Stimulated activated CD4-positive, alpha-beta T cell treated with anti-CD3 and anti-CD28 coated beads, Interleukin-1b, Interleukin-23, amount 100 ng/mL, for 1 hour (primary cell): ENCODE measurements at places on chromosomes 7 and 10.

GRCh38 chr10:87503886-87504285 is 807 bp upstream of the MINPP1 start:
- DNase-seq, result no peak

- no peak for DNase-seq
Measured at GRCh38 chr10:5461203-5461588, 38.2 kb downstream of the CALML5 start.

GRCh38 chr10:71156436-71156835 is 55.9 kb upstream of the UNC5B start:
- DNase-seq, result no peak

GRCh38 chr10:50395271-50395670 is 144.0 kb upstream of the ASAH2 start:
- DNase-seq, result no peak

DNA sequence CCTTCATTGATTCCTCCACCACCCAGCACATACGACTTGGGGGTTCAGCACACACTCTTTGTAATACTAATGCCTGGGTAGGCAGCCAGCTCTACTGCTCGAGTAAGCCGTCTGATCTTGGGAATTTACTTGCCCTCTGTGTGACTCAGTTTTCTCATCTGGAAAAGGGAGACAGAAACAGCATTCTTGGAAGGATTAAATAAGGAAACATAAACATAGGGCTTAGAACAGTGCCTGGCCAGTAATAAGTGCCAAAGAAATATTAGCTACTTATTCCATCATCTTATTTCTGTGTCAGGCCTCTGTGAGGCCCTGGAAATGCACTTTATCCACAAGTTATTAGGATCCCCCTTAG is 130.1 kb downstream of the TNS3 start:
- DNase-seq, result no peak

DNA sequence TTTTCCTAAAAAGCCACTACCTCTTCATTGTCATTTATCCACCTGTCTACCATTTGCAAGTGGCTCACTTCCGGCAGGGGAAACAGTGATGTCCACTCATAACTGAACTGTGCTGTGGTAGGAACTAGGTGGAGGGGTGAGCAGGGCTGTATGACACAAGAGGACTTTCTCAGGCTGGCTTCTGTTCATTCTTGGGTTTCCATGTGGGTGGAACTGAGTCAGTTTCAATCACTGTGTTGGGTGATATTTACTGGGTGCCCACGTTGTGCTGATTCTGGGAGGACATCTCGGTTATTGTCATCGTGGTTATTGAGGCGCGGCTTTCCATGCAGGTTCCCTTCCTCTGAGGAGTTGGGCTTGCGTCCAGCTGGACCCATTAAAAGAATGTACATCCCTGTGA is 38.8 kb downstream of the RAMP3 start:
- DNase-seq, result no peak

DNA sequence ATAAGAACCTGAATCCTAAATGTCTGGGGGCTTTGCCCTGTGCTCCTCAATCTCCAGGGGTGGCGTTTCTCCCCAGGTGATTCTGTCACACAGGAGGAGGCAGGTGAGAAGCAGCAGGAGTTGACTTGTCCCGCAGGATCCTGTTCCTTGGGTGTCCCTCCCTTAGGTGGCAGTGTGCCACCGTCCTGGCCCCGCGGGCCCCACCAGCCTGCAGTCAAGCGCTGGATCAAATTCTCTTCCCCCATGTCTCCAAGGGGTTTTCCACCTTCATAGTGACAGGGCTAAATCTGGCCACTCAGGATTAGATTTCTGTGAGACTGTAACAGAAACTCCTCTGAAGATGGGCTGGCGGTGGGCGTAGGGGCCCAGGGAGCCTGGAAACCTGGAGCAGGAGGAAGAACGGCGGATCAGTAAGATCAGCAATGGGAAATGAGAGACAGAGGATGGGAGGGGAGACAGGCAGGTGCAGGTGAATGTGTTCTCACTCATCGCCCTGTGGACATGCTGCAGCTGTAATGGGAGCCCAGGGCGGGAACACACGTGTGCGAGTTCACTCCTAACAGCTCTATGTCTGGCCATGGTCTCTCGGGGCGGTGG is 329.2 kb upstream of the COBL start:
- no peak for DNase-seq

- no peak for DNase-seq
Measured at GRCh38 chr7:39433550-39433949, 132.7 kb upstream of the YAE1 start.

DNA sequence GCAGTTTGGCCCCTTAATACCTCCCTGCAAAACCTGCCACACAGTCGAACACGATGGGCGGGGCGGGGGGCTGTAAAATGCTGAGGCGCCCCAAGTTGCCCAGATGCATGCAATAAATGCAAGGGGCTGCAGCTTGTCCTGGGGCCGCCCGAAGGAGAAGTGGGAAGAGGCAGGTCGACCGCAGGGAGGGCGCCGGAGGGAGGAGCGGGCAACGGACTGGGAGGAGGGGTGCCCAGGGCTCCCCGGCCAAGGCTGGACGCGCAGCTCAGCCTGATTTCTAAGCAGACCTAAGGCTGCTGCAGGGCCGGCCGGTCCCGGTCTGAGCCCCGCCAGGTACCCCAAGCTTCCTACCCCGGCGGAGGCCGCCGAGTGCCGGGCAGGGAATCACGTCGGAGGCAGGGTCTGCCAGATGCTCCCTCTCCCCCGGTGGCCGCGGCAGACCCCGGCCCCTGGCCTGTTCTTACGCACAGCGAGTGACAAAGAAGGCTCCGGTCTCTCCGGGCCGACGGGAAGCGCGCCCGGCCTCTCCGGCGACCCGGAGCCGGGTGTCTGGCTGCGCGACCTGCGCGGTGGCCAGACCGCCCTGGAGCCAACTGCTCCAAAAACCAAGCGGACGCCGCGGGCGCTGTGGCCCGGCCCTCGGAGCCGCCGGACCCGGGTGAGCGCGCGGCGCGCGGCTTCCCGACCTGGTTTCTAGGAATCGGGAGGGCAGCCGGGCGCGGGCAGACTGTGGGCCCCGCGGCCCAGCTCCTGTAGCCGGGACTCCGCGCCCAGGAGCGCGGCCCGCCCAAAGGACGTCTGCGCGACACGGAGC is 744 bp upstream of the EBF3 start:
- DNase-seq, result no peak

GRCh38 chr7:76086070-76086469 is 38.2 kb downstream of the MDH2 start:
- no peak for DNase-seq

DNA sequence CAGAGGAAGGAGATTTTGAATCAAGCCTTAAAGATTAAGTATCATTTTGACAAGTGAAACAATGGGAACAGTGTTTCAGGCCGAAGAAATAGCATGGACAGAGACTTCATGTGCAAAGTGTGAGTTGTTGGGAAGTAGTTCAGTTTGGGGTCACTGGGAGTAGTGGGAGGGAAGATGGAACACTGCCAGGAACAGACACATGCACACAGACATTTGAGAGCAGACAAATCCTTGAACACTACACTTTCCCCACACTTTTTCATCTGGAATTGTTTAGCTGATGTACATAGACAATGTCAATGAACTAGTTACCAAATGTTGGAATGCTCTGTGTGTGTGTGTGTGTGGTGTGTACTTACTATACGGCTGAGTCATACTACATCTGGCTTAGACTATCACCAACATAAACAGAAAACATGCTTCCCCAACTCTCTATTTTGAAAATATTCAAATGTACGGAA is 52.4 kb upstream of the LRRC17 start:
- DNase-seq, result no peak
